Activated T-helper 9 cell treated with anti-CD3 and anti-CD28 coated beads, Interleukin-2, amount 50 U/mL, for 16 hours (primary cell): ENCODE measurements at places on chromosomes 5 and 9.

DNA sequence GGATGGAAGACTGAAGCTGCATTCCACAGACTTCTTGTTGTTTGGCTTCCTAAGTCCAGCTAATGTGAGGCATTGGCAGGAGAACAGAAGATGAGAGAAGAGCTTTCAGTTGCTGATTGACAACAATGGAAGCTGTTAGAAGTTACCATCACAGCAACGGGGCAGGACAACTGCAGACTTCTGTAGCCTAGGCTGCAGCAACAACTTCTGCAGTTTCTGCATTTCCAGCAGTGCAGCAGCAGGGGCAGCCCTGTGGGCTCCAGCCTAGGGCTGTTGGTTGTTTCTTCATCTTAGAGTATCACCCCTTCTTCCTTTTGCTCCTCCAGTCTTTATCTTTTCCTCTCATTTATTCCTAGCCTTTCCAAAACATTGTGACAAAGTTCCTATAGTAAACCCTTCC, 528.8 kb upstream of the PTGER4 start:
- DNase-seq: no peak

GRCh38 chr5:66149950-66150349, 5.8 kb downstream of the SREK1 start:
- no peak for DNase-seq

DNA sequence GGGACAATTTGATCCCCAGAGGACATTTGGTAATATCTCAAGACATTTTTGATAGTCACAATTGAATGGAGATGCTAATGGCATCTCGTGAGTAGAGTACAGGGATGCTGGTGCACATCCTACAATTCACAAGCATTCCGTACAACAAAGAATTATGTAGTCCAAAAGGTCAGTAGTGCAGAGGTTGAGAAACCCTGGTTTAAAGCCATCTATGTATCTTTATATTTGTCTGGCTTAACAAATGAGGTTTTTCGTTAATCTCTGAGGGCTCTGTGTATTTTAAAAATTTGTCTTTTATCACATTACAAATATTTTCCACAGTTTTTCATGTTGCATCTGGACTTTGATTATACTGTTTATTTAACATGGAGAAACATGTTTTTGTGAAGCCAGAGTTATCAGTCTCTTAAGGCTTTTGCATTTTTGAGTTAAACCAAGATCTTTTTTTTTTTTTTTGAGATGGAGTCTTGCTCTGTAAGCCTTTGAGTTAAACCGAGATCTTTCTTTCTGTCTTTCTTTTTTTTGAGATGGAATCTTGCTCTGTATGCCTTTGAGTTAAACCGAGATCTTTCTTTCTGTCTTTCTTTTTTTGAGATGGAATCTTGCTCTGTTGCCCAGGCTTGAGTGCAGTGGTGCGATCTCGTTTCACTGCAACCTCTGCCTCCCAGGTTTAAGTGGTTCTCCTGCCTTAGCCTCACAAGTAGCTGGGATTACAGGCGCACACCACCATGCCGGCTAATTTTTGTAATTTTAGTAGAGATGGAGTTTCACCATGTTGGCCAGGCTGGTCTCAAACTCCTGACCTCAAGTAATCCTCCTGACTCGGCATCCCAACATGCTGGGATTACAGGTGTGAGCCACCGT, 2.8 kb downstream of the HSDL2 start:
- no peak for DNase-seq

DNA sequence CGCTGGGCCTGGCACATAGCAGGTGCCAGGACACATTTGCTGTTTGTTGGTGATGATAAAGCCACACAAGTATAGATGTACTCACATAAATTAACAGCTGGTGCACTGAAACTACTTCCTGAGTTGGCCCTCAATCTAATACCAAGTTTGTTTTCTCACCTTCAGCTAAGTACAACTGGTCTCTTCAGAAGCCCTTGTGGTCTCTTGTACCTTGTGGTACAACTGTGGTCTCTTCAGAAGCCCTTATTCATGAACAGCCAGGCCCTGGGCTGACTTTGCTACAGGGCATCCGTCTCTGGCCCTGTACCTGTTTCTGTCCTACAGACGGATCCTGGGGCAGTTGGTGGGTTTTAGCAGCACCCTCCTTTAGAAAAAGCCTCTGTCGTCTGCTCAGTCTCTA, 81.5 kb downstream of the DAB2IP start:
- no peak for DNase-seq
